ENCODE measurements at places on chromosomes 2 and 18.

- DNase-seq = no peak
Observed at GRCh38 chr2:44130441-44130840, 38.2 kb upstream of the PPM1B start.

DNA sequence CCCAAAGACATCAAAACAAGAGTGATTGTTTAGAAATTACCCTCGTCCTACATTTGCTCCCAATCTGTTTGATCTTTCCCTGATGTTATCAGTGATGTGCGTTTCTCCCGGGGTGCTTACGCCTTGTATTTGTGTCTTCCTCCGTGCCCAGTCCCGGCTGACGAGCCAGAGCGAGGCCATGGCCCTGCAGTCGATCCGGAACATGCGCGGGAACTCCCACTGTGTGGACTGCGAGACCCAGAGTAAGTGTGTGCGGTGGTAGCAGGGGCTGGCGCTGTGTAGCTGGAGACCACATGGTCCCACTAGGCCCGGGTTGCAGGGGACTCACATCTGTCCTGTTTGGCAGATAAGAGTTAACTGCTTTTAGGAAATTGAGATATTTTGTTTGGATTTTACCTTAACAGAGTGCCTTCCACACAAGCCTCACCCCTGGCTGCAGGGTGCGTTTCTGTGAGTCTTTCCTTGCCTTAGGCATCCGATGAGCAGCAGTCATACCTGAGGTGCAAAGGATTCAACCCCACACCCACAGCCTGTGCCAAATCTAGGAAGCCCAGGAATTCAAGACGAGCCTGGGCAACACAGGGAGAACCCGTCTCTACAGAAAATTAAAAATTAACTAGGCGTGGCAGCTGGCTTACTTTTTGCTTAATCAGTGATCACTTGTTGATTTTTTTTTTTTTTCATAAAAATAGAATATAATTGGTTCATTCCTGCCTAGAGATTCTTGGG, 127.4 kb downstream of the GBX2 start:
- no peak for DNase-seq

GRCh38 chr2:125746321-125747164, 909.4 kb upstream of the GYPC start:
- DNase-seq = no peak

DNA sequence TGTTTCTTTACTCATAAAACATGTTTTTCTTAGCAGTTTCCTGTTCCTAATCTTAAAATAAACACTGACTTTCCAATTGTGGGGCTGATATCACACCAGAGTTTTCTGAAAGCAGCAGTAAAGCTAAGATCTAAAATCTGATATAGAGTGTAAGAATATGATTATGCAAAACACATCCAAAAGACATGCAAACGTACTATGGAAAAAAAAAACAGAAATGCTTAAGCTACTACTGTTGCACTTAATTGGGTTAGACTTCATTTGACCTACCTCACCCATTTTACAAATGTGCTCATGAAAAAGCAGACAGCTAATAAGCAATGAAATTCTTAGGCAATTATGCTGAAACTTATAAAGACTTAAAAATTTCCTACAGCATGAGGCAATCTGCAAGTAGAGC, 10.5 kb downstream of the CYTIP start:
- DNase-seq = no peak

GRCh38 chr2:6877402-6878304, at the start of gene RSAD2:
Gene RSAD2 (plus strand): TSS chr2:6877777. CDS start chr2:6877801, 24 bp downstream.
- no peak for DNase-seq

- no peak for DNase-seq
Observed at GRCh38 chr2:108612153-108612513, 77.9 kb downstream of the LIMS1 start.

DNA sequence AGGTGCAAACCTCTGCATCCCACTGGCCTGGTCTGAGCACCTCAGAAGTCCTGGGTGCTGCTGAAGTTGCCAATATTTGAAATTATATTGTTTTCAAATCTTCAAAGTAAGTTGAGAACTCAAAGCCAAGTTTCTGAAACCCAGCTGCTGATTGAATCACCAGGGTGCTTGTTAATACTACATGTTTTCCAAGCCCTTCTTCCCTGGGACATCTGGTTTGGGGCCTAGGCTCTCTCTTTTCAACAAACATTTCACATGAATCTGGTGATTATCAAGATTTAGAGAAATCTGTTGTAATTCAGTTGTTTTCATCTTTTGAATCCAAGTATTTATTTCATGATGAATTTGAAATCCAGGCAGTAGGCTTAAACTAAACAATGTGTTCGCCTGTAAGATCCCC, 24.4 kb downstream of the MLPH start:
- DNase-seq = no peak

- DNase-seq = no peak
Observed at GRCh38 chr18:22711192-22711685, 221.9 kb upstream of the RBBP8 start.

GRCh38 chr2:3536682-3537632, 17.6 kb upstream of the ADI1 start:
- DNase-seq = no peak

DNA sequence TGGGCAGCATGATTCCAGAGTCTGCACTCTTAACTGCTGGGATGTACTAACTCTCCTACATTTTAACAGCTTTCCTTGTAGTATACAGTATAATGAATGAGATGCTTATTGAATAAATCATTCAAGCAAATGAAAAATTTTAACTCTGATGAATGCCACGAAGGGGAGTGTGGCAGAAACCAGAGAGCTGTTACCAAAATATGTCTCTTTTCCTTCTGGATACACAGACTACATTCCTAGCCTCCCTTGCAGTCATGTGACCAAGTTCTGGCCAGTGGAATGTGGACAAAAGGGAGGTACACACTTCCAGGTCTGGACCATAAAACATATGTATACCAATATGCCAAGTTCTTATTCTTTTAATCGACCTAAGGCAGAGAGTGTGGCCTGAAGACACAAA, 1.7 kb upstream of the EML4 start:
- no peak for DNase-seq

DNA sequence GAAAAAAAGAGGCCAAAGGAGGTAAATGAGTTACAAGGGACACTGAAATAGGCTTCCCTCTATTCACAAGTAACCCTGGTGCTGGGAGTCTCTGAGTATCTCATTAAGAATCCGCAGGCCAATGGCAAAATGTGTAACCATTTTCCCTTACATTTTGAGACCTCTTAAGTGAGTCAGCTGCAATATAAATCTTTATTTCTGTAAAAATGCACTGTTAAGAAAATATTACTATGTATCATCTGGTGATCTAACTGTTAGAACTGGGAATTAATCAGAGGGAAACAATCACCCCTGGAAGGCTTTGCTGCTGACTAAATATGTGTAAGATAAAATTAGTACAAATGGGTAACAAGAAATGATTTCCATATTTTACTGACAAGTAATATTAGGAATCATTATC, 483.1 kb upstream of the CHST9 start:
- DNase-seq = no peak

DNA sequence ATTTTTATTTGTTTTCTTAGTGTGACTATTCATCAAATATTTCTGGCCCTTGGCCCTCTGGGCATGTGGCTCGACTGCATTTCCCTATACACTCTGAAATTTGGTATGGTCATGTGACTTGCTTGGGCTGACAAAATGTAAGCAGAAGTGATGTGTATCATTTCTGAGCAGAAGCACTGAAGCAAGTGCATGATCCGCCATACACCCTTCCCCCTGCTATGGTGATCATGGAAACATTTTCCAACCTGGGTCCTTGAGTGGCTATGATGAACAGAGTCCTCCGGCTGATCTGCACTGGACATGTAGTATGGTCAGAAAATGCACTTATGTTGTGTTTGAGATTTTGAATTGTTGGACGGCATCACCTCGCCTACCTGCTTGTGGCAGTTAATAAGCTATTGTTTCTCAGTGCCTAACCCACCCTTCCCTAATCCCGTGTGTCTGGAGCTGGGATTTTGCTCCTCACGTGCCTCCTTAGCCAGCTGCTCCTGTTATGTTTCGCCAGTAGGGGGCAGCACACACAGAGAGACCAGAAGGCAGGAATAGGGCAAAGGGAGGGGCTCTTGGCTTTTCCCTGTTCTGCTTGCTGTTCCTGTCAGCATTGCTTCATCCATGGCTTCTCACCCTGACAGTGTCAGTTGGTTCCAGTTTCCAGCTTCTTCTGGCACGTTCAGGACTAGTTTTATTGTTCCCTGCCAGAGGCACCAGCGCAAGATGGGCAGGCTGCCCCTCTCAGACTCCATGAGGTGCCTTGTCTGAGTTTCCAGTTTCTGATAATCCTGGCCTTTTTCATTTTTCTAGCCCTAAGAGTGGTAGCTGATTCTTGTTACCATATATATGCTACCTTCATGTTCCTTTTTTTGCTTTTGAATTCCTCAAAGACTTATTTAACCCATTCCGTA, 207.4 kb downstream of the ARL6IP6 start:
- no peak for DNase-seq

DNA sequence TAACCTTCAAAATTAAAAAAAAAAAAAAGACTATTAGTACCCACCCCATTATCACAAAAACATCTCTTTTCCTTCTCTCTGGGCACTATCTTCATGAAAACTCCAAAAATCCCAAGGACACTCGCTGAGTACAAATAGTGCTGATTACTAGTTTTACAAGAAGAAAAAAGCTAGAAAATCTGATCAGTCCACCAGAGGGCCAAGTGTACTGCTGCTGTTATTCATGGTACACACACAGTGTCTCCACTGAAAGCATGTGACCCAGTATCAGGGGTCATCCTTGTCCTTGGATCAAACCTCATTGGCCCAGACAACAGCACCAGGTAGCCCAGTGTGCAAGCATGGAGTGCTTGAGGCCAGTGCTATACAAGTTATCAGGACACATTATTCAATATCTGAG, 382.7 kb upstream of the KLHL29 start:
- DNase-seq = no peak

DNA sequence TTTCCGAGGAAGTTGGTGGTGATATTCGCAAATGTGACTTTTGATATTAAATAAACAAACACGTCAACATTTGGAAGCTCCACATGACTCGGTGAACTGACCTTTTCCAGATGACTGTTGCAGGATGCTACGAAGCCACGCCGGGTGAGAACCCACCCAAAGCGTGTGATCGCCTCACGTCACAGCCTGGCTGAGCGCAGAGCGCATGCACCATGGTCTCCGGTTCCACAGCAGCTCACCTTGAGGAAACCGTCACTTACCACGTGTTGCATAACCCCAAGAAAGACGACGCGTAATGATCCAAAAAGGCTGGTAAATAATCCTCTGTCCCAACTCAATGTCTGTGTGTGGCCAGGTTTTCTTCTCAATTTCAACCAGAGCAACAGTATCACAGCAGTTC, 64.5 kb upstream of the CTDP1 start:
- no peak for DNase-seq

DNA sequence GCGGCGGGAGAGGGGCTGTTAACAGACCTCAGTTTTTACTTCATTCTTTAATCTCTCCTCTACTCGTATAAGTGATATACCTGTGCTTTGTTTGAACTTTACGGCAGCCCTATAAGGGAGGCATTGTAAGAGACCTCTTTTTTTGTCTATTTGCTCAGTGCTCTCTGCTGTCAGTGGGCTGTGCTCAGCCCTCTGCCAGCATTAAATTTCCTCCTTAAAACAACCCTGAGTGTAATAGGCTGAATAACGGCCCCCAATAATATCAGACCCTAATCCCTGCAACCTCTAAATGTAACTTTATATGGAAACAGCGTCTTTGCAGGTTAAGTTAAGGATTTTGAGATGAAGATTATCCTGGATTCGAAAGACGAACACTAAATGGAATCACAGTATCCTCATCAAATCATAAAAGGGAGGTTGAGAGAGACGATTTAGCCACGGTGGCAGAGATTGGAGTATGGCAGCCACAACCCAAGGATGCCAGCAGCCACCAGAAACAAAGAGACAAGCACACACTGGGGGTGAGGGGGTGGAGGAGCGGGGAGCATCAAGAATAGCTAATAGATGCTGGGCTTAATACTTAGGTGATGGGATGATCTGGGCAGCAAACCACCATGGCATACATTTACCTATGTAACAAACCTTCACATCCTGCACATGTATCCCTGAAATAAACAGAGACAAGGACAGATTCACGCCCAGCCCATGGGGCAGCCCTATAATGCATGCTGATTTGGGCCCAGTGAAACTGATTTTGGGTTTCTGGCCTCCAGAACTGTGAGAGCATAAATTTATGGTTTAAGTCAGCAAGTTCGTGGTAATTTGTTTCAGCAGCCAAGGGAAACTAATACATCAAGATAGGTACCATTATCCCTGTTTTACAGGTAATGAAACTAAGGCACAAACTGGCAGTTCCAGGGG, 894 bp upstream of the FARSB start:
- no peak for DNase-seq

GRCh38 chr18:7068871-7069590, 48.6 kb downstream of the LAMA1 start:
- DNase-seq = no peak

DNA sequence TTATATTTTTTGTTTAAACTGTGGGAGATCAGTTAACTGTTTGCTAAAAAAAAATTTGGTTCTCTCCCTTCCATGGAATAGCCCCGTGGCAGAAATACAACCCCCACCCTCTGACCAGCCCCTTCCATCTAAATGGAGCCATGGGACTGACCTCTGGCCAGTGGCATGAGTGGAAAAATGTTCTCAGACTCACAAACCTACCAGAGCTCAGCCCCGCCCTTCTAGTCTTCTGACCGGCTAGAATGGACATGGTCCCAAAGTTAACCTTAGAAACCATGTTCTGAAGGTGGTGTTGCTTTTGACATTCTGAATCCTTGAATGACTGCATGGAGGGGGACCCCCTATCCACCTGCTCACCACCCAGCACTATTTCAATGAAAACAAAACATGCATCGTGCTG, 1.3 kb upstream of the CHRNA1 start:
- no peak for DNase-seq

GRCh38 chr18:3458952-3459853, 9.2 kb downstream of the TGIF1 start:
- no peak for DNase-seq

GRCh38 chr2:88027697-88028389, 11.5 kb upstream of the RNU2-63P start:
- no peak for DNase-seq

DNA sequence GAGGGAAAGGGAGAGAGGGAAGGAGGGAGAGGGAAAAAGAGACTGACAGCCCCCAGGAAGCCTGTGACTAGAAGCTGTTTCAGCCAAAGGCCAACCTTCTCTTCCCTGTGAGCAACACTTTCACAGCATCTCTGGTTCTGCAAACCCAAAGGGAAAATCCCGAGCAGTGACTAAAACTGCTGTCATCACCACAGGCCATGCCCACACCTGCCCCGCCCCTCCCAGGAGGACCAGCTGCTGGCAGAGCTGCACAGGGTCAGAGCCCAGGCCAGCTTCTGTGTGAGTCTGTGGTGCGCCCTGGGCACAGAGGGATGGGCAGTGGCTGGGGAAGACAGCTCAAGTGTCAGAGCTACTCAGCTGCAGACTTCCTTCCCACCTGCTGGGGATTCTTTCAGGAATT, 64.9 kb upstream of the OTOS start:
- no peak for DNase-seq

DNA sequence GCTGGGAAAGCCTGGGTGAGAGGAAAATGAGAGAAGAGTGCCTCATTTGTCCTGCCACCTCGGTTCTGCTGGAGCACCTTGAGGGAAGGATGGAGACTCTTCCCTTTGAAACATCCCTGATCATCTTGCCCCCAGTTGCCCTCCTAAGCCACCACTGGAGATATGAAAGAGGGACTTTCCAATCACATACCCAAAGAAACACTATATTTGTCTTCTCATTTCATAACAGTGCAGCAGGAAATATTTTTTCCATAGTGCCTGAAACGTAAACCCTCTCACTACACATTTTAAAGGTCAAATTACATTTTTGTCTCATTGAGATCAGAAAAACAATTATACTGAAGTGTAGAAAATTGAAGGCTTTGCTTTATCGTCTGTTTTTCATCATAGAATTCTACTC, 63.3 kb downstream of the KCTD18 start:
- no peak for DNase-seq

- DNase-seq = no peak
Observed at GRCh38 chr2:162025121-162025911, 48.7 kb downstream of the DPP4 start.

Measured in osteocyte (in vitro differentiated cells).